ENCODE measurements at places on chromosomes 16 and 17.

DNA sequence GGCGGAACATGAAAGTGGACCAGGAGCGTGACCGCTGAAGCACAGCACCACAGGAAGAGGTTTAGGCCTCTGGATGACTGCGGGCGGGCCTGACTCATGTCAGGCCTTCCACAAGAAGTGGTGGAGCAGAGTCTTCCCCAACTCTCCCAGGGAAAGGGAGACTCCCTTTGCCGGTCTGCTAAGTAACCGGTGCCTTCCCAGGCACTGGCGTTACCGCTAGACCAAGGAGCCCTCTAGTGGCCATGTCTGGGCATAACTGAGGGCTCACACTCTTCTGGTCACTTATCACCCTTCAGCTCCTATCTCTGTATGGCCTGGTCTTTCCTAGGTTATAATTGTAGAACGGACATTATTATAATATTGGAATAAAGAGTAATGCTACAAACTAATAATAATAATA lies 1931.9 kb downstream of the TP53TG3F start:
- peak; percentile 0 for DNase-seq

- DNase-seq = no peak
Observed at GRCh38 chr16:89924297-89924924, 1.3 kb downstream of the TUBB3 start.

DNA sequence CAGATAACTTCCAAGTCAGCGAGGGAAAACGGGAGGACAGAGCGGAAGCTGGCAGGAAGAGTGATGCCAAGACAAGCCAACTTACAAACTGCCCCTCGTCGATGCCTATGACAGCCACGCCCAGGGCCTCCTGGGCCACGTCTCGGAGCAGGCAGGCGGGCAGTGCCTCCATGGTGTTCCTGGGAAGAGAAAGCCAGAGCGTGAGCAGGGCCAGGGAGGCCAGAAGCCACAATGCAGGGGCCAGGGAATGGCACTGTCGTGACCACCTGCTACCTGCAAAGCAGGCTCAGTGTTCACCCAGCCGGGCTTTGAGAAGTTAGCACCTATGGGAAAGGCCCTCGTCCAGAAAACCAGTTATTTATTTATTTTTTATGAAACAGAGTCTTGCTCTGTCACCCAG lies 4.3 kb downstream of the TK1 start:
- DNase-seq = no peak

- DNase-seq = no peak
Observed at GRCh38 chr17:81488276-81488860, 24.2 kb downstream of the ACTG1 start.

DNA sequence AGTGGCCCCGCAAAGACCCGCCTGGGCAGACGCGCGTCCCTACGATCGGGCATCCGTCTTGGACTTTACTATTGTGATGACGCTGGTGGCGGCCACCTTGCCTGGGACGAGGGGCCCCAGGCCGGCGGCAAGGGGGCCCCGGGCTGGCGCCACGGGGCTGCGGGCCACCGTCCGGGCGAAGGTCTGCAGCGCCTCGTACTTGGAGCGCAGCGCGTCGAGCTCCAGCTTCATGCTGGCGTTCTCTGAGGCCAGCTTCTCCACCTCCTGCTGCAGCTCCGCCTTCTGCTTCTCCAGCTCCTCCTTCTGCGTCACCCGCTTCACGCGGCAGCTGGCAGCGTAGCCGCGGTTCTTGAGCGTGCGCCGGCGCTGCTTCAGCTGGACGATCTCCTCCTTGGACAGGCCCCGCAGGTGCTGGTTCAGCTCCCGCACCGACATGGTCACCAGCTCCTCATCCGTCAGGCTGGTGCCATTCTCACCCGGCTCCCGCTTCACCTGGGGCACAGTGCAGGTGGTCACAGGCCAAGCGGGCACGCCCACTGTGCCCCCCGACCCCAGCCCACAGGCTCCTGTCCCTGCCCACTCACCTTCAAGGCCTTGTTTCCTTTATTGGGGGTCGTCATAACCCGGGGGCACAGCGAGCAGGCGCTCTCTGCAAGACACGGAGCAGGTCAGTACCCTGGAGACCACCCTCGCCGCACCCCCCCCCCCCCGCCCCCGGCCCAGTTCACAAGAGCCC lies 4.8 kb upstream of the SIRT7 start:
- DNase-seq = no peak

DNA sequence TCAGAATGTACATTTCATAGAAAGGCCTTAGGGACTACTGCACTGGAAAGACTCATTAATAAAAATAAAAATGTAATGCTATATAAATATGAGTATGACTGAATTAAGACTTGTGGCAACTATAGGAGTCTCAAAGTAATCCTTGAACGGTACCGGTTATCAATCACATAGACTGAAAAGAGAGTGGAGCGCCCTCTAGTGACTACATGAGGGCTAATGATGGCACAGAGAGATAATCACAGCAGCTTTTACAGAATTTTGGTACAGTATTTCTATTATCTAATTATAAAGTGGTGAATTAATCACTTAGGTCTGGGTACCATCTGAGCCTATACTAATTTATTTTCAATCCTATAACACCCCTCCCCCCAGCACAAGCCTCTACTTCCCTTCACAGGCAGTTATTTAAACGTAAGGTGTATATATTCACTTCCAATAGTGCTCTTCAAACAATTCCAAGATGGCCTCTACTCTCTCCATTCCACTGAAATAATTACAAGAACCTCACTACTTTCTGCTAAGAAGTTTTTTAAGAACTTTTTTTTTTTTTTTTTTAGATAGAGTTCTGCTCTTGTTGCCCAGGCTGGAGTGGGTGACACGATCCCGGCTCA lies 40.7 kb upstream of the ANKFY1 start:
- peak; percentile 19 for DNase-seq

DNA sequence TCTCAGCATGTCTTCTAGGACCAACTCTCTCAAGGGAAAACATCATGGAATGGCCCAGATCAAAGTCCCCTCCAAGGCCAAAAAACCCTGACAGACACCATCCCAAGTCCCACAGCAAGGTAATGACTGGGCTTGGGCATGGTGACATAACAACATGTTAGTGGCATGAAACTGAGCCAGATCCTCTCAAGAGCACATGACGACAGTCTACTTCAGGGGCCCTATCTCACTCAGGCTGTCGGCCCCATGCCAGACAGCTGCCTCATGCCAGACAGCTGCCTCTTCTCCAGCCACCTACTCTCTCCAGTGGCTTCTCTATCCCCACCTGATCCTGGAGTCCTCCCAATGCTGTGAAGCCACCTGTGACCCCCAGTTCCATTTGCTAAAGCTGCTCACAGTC lies 18.4 kb downstream of the HSD11B2 start:
- no peak for DNase-seq

DNA sequence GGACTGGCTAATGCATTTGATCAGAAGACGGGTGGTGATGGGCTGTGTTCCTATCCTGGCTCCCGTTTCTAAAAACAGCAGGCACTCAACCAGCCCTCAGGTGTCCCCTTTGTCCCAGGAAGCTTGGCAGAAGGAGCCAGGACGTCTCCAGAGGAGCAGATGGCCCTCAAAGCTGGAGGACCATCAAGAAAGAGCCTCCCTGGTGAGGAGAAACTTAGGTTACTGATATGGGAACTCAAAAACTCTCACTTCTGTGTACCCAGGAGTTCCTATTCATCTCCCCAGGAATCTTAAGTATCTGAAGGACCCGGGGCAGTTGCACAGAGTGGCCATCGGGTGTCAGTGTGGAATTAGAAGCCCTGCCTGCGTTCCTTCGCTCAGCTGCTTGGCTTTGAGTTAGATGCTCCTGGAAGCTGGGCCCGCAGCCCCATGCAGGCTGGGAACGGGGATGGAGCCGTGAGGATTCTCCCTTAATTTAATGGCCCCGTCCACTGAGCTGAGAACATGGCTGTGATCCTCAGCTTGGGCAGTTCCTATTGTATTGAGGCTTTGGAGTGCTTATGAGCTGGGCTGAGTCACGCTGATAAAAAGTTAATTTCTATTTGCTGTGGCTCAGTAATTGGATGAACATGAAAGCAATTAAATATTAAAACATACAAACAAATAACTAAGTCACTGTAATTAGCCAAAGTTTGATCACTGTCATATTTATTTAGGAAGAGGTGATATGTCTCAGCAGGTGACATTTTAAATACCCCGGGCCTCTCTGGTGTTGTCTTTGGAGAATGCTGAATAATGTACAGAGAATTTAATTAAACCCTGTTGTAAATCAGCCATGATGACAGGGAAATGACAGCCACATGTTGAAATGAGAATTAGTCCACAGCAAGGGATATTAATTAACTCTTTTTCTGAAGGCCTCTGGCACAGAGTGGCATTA lies 402.1 kb downstream of the SEC14L1 start:
- DNase-seq = peak; percentile 35

GRCh38 chr16:49469930-49470451 lies 96.4 kb downstream of the C16orf78 start:
- no peak for DNase-seq

- no peak for DNase-seq
Observed at GRCh38 chr17:83151442-83152226, 72.2 kb downstream of the METRNL start.

DNA sequence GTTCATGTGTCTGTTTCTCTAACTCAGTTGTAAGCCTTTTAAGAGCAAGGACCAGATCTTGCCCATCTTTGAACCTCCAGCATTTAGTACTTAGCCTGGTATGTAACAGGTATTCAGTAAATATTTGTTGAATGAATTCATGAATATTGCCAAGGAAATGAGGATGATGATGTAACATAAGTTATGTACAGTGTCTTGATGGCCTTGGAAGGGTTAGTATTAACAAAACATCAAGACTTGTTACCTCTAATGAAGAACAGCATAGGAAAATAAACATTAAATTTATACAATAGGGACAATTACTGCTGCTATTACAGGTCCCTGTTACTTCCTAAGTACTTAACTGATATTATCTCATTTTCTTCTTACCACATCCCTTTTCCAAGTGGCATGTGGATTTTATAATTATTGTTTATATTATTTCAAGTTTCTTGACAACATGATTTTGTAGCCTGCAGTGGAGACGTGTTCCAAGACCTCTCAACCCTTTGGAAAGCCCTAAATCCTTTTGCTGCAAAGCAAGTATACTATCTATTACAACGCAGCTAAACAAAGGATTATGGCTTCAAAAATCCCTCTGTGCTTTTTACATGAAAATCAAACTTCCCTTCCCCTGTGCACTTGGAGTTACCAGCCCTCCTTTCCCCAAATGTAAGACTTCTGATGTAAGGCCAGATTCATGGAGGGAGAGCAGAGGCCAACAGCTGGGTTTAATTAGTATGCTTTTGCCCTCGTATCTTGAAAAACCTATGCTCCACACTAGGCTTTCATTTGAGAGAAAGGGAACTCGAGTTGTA lies 77.4 kb upstream of the SMIM36 start:
- DNase-seq = no peak

- no peak for DNase-seq
Observed at GRCh38 chr17:17176341-17176740, 29.8 kb downstream of the PLD6 start.
